ENCODE measurements at places on chromosomes 12 and 14. TPM values are rescaled to one million over a fixed set of nuclear protein-coding genes. Genes with fewer than 3 reads are reported as not detected.

The AMIGO2 gene
- total RNA-seq, result 6.6 TPM

The JAG2 gene
- total RNA-seq, result 2.6 TPM

The CDKL1 gene
- 5.3 TPM for total RNA-seq

The GOLGA5 gene
- 22.2 TPM for total RNA-seq

The SELPLG gene
- total RNA-seq, result 289 TPM
